Bone marrow (tissue), 2 donors: ENCODE measurements at places on chromosomes 16 and 17.

DNA sequence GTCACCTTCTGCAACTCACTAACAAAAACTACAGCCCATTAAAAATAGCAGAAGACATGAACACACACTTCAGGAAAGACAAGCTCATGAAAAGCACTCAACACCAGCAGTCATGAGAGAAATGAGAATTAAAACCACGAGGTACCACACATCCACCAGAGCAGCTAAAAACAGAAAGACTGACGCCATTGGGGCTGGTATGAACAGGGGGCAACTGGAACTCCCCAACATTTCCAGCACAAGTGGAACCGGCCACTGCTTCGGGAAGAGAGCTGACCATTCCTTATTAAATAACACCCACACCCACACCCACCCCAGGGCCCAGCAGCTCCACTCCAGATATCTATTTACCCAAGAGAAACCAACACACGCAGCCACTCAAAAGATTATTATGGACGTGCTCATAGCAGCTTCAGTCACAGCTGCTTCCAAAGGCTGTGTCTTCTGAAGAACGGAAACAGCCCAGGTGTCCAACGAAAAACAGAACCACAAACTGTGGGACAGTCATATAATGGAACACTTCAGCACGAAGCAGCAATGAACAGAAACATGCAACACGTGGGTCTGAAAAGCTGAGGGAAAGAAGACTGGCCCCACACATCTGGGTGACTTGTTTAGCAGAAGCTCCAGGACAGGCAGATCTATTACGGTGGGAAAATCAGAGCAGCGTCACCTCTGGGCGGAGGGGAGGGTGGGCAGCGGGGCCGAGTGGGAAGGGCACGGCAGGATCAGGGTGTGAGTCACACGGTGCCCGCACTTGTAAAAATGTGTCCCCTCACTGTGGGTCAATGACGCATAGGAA lies 41.1 kb downstream of the KLHDC4 start:
- no peak for DNase-seq

DNA sequence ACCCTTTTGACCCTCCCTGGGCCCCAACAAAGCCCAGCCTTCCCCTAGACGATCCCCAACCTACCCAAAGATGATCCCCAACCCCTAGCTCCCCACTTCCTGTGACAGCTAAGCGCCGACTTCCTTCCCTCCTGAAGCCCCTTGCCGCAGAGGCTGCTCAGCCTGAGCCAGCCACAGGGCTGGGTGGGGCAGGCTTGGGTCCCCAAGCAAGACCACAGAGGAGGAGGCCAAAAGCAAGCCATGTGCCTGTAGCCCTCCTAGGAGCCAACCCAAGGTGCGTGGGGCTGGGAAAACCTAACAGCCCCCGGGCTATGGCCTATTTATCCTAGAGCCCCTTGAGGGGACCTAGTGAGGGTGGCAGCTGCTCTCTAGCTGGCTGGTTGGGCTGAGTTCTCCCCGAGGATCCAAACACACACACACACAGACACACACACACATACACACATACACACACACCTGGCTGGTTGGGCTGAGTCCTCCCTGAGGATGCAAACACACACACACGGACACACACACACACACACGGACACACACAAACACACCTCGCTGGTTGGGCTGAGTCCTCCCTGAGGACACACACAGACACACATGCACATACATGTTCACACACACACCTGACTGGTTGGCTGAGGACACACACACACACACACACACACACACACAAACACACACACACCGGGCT lies 4.8 kb downstream of the ARRB2 start:
- DNase-seq: peak; percentile 54

DNA sequence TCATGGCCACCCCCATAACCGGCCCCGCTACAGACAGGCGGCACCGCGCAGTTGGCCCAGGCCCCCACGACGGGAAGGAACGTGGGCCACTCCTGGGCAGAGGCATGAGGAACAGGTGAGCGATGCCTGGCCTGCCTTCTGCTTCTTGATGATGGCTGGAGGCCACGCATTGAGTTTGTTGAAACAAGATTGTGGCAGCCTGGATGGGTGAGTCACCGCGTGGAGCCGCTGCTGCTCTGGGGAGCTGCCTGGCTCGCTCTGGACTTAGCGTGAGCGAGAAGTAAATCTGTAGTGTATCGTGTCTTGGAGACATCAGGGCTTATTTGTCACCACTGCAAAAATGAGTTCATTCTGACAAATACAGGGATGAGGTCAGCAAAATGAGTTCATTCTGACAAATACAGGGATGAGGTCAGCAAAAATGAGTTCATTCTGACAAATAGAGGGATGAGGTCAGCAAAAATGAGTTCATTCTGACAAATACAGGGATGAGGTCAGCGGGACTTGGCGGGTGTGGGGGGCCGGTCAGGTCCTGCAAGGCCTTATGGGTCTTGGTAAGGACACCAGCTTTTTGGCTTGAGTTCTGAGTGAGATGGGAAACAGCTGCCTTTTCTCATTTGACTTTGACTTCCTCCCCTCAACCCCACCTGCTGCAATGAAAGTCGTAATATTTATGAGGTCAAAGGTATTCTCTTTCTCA lies 93.0 kb downstream of the SEC14L1 start:
- peak; percentile 16 for DNase-seq

- DNase-seq: no peak
Measured at GRCh38 chr17:44578947-44579346, 21.7 kb downstream of the FZD2 start.

- DNase-seq: no peak
Measured at GRCh38 chr16:9447195-9447551, 355.7 kb downstream of the HAPSTR1 start.

GRCh38 chr16:12262454-12263180 lies 286.1 kb downstream of the SNX29 start:
- no peak for DNase-seq

- DNase-seq: no peak
Measured at GRCh38 chr17:75810216-75810615, 25.6 kb downstream of the UNK start.

- DNase-seq: no peak
Measured at GRCh38 chr16:70483426-70483825, 29.0 kb downstream of the FCSK start.

DNA sequence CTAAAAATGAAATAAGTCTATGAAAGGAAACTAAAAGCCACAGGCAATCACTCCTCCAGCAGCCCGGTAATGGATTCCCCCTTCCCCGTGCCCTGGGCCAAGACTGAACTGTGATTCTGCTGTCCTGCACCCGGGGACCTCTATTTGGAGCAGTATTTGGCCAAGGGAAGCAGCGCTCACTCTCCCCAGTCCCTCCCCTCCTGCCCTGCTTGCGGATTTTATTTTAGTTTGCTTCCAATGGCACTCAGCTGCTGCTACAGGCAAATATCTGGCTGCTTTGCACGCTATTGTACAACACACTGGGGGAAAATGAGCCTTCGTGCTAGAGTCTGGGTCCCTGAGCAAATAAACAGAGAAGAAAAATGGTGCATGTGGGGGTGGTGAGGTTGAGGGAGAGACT lies 975.7 kb upstream of the RBFOX1 start:
- DNase-seq: no peak

- DNase-seq: no peak
Measured at GRCh38 chr17:5877948-5878347, 192.2 kb upstream of the WSCD1 start.

- no peak for DNase-seq
Measured at GRCh38 chr17:29283496-29283895, 10.5 kb downstream of the NUFIP2 start.
